Left lobe of liver (tissue), 2 donors: ENCODE measurements at places on chromosomes 2 and 18.

DNA sequence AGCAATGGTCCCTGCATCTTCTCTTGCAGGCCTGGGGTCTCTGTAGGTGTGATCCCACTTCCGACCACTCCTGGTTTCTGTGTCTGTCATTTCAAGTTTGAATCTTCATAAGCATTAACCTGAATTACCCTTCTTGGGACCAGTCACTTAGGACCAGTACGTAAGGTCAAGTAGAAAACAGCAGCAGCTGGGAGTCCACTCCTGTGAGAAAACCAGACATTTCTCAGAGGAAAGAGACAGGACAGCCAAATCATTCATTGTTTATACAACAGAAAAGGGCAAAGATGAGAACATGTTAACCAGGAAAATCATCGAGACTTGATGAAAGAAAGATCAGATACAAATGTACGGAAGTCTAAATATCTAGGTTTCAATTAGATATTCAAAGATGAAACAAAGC lies 163.0 kb downstream of the MREG start:
- DNase-seq = no peak

DNA sequence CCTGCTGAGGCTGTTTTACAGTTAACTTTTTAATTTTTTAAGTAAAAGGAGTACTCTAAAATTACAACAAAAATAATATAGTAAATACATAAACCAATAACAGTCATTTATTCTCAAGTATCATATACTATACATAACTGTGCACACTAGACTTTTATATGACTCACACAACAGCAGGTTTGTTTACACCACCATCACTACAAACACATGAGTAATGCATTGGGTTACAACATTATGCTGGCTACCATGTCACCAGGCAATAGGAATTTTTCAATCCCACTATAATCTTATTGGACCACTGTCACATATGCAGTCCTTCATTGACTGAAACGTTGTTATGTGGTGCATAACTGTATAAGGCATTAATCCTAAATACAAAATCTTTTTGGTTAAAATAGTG lies 42.5 kb downstream of the RASGRP3 start:
- DNase-seq = no peak

- no peak for DNase-seq
These were observed 95.8 kb downstream of the PXDN start for GRCh38 chr2:1648241-1649102.

GRCh38 chr2:47664817-47665216 lies 118.1 kb upstream of the MSH6 start:
- no peak for DNase-seq

DNA sequence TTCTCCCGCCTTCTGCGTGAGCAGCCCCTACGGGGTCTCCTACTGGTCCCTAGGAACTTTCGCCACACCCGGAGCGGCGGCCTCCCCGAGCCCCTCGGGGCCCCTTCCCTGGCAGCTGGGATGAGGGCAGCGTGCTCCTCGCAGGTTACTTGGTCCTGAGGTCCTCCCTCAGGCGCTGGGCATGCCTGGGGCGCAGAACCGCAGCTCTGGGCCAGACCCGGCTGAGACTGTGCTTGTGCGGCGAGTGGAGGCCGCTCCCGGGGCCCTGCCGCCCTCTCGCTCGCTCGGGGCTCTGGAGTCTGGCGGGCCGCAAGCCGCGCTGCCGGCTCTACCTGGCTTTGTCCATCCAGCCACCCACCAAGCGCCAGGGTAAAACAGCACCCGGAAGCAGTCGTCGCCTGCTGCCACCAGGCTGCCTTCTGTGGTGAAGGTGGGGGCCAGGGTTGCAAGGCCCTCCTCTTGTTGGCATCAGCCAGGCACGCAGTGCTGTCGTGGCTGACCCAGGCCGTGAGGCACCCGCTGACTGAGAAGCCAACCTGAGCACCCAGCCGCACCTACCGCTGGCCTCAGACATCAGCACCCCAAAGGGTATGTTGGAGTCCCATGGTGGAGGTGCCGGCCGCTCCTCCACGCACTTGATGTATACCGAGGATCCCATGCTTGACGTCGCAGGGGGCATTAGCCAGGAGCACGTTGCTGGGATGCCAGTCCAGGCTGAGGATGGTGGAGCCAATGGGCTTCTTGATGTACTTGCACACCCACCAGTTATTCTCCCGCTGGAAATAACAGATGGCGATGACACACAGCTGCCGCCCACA lies 46.1 kb upstream of the PTH2R start:
- no peak for DNase-seq

DNA sequence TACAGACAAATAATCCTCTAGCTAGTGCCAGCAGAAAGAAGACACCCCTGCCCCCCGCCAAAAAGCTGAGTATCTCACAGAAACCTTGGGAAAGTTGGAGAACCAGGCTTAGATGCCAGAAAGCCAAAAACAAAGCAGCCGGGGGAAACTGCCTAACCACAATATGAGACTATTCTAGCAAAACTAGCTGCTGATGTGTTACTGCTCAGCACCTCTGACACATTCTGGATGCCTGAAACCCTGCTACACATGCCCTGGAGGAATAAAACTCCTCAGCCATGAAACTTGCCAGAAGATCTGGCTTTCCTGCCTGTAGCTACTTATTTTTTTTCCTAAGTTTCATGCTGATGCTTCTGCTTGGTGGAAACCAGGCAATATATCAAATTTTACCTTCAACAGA lies 122.7 kb upstream of the GCFC2 start:
- DNase-seq = no peak

- DNase-seq = no peak
These were observed 72.8 kb upstream of the TWIST2 start for GRCh38 chr2:238774980-238775509.
